Kidney glomerular epithelial cell (primary cell): ENCODE measurements at places on chromosomes 5 and 9.

GRCh38 chr9:97176206-97176605 is 131.3 kb upstream of the CCDC180 start:
- DNase-seq, result no peak

DNA sequence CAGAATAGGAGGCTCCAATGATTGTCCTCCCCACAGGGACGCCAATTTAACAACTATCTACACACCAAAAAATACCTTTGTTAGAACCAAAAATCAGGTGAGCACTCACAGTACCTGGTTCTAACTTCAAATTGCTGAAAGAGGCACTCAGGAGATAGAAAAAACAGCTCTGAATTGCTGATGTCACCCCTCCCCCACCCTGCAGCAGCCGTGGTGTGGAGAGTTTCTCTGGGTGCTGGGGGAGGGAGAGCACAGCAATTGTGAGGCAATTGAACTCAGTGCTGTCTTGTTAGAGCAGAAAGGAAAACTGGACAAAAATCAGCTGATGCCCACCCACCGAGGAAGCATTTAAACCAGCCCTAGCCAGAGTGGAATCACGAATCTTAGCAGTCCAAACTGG is 41.8 kb downstream of the TNFSF8 start:
- DNase-seq, result no peak

DNA sequence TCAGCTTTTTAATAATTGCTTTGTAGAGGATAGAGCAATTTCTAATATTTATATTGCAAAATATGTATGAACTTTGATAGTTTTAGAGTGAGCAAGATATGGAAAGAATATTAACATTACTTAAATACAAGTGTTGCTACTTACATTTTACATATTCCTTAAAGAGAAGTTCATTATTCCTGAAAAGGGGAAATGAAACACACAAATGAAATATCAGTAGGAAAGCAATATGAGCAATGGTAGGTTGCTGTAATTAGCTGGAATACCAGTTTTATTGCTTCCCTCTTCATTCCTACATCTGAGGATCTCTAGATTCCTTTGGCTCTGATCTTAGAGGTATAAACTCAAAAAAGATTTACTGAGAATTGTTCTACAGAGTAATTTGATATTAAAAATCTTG is 414.1 kb downstream of the FAM170A start:
- DNase-seq, result no peak

DNA sequence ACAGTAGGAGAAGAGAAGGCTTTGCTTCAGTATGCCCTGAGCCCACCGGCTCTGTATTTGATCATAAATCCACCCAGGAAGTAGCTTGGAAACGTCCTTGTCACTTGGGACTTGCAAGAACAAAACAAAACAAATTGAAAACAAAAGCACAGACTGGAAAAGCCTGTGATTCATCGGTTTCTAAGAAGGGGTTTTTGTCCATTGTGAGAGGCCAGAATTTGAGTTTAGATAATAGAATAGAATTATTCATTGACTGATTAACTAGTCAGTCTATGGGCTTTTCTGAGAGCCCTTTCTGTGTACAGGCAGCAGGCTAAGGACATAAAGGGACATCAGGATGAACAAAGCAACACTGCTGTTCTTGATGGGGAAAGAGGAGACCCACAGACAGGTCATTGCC is 424.8 kb downstream of the IRX1 start:
- no peak for DNase-seq

DNA sequence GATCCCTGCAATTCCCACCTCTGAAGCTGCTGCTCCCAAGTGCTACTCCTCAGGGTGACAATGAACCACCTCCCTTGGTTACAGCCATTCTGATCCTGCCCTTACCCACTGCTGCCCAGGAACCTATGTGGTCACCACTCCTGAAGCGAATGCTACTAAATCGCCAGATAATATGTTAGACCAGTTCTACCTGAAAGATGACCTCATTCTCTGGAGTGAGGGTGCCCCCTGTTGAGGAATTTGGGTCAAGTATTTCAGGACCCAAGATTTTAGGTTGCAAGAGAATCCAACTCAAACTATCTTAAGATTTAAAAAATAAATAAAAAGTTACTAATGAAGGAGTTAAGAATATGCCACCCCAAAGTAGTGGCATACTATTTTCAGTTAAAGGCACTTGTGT is 5.8 kb upstream of the SNAPC3 start:
- peak; percentile 55 for DNase-seq

- DNase-seq, result no peak
Observed at GRCh38 chr9:101716629-101717028, 21.8 kb downstream of the GRIN3A start.

DNA sequence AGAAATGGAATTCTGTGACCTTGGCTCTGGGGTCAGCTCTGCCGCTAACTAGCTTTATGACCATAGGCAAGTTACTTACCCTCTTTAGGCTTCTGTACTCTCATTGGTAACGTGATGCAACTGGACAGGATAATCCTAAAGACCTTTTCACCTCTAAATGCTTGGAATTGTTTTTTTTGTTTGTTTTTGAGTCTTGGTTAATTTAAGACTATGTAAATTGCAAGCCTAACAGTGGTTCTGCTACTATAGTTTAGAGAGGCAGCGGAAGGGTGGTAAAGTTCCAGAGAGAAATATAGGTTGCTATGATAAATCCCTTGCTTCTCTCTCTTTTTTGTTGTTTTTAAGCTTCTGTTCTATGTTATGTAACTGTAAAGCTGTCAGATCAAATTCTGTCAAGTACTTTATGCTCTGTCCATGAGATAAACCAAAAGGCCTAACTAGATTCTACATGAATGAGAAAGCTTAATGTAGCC is 17.6 kb downstream of the FAM169A start:
- DNase-seq, result no peak

GRCh38 chr9:2229109-2229721 is 214.1 kb downstream of the SMARCA2 start:
- DNase-seq, result no peak

DNA sequence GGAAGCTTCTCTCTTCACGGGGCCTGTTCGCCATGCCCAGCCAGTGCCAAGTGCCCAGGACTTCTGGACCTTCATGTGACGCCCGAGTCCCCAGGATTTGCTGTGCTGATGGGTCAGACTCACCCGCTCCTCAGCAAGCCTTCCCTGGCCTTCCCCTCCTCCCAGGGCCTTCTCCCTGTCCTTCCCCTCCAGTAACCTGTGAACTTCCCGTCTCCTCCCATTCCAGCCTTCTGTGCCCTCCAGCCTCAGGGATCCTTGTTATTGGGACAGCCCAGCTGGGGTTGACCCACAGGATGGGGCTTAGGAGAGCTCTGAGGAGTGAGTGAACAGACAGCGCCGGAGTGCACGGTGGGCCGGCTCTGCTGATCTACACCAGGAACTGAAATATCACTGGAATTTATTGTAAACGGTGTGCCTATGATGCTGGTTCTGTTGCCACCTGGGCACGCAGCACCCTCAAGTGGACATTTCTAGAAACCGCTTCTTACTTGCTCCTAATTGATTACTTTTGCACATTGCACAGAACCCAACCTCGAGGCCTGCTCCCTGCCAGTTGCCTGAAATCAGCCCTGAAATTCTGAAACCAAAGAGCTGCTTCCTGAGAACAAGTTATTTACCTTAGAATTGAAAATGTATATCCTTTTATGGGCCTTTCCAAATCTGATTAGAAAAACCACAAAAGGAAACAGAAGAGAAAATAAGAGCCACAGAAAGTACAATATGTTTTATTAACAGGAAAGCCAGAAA is 1.5 kb downstream of the SPAAR start:
- peak; percentile 33 for DNase-seq

DNA sequence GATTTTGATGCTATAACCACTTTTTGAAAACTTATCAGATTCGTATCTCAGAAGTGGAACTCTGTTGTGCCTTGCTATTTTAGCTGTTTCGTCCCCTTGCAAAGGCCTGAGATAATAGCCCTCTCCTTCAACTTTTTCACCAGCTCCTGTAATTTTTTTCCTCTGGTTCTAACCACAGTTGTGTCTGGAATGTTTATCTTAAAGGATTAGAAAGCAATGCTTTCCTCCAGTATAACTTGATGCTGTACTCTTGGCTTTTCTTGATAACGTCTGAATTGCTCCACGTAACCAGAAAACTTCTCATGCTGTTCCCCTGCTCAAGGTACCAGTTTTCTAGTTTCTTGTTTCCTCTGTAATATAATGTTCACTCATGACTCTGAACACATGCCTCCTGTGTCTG is 209.4 kb downstream of the DTWD2 start:
- peak; percentile 8 for DNase-seq

GRCh38 chr9:134970719-134971118 is 53.0 kb upstream of the FCN1 start:
- DNase-seq, result no peak
